Right hindlimb (tissue), 1 donor: ENCODE measurements at places on chromosomes 1 and 21.

DNA sequence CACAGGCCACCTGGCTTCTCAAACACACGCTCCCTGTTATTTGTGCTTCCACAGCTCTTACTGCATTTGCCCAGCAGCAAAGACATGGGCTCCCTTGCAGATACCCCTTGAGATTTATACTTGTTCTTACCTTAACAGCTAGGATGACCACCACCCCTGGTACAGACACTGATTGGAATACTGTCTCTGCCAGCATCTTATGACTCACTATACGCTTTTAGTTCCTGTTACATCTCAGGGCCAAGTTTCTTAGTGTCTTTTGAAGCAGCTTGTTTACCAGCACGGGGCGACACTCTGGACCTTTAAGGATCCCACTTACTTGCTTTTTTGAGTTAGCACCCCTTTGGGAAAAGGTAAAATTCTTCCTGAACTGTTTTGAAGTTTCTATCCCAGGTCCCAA is 874.8 kb downstream of the KCNT2 start:
- DNase-seq: no peak

GRCh38 chr1:12478612-12478985 is 139.4 kb downstream of the DHRS3 start:
- no peak for DNase-seq

- DNase-seq: no peak
These were observed 146.2 kb downstream of the DAB1 start for GRCh38 chr1:57277681-57278080.

GRCh38 chr1:177366091-177366490 is 195.3 kb downstream of the BRINP2 start:
- no peak for DNase-seq

DNA sequence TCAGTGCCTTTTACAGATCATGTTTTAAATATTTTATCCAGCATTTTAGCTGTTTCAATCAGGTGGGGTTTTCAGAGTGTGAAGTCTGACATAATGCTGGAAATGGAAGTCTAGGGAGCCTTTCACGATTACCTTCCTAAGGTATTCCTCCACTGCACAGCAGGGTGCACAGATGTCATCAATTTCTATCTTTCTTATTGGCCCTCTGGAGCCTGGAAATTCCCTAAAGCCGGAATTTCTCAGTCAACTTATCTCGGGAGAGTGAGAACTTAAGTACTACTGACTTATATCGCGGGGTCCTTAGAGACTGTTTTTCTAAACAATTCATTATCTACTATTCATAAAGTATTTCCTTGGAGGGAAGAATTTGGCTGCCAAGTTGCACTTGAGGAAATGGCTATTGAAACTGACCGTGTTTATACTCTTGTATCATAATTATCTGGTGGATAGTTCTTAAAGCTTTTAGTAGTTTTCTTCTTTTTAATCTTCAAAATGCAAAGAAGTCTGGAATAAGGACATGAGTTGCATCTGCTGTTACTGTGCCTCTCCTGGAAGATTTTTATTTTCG is 311.8 kb upstream of the B3GALT2 start:
- DNase-seq: no peak

GRCh38 chr1:23869051-23869450 is 961 bp upstream of the FUCA1 start:
- no peak for DNase-seq

DNA sequence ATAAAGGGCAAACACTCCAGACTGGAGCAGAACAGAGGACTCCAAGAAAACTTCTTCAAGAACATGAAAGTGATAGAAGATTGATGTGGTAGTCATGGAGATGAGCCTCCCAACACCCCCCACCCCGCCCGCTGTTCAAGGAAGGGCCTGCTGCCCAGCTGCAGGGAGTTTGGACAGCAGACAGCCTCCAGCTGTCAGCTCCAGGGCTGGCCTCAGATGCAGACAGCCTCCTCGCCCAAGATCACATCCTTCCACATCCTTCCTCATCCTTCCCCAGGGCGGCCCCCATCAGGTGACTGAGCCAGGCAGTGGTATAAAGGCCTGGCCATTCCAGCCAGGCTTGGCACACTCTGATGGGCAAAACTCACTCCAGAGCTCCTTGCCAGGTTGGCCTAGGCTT is 24.6 kb downstream of the HMGN2 start:
- DNase-seq: peak; percentile 48

DNA sequence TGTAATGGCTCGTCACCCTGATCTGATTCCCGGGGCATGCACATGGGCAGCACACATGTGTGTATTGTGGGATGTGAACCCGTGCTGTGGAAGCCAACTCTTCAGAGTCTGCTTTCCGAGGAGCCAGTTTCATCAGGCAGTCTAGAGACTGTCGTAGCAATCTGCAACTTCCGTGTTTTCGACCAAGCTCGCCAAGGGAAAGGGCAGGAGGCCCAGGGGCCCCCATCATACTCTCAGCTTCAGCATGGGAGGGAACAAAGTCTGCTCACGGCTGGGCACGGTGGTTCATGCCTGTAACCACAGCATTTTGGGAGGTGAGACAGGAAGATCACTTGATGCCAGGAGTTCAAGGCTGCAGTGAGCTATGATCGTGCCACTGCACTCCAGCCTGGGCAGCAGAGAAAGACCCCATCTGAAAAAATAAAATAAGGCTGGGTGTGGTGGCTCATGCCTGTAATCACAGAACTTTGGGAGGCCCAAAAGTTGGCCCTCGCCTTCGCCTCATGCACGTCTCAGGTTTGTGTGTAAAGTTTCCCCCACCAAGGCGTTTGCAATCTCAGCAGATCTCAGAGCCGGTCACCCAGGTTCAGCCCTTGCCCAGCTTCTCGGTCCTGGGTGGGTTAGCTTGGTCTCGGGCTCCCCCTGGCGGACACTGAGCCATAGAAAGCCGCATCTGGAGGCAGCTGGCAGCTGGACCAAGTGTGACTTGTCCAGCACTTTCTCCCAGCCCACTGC is 48.5 kb upstream of the SLC25A33 start:
- peak; percentile 93 for DNase-seq

GRCh38 chr1:27139980-27140379 is 14.9 kb downstream of the SLC9A1 start:
- DNase-seq: no peak
